ENCODE measurements at places on chromosomes 13 and 19.

- DNase-seq = peak; percentile 28
Observed at GRCh38 chr13:42548731-42549551, 25.0 kb upstream of the TNFSF11 start.

DNA sequence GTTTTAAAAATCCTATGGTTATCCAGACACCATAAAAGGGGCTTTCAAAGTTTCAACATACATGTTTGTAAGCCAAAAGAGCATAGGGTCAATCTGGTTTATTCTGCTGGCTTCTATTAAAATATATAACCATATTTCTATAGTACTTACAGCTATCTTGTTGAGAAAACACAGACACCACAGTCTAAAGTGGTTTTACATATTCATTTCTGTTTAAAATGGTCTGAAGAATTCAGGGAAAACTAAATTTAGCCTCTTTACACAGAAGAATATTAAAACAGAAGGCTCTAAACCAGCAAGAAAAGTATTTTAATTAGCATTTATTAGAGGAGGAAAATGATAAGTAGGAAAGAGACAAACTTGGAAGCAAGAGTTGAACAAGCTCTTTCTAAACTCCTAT, 203.9 kb downstream of the LHFPL6 start:
- no peak for DNase-seq

- no peak for DNase-seq
Observed at GRCh38 chr13:28684257-28684656, 25.3 kb downstream of the POMP start.

GRCh38 chr13:110636701-110637201, 21.4 kb downstream of the NAXD start:
- no peak for DNase-seq

- no peak for DNase-seq
Observed at GRCh38 chr13:23571431-23571830, 1.2 kb downstream of the TNFRSF19 start.

DNA sequence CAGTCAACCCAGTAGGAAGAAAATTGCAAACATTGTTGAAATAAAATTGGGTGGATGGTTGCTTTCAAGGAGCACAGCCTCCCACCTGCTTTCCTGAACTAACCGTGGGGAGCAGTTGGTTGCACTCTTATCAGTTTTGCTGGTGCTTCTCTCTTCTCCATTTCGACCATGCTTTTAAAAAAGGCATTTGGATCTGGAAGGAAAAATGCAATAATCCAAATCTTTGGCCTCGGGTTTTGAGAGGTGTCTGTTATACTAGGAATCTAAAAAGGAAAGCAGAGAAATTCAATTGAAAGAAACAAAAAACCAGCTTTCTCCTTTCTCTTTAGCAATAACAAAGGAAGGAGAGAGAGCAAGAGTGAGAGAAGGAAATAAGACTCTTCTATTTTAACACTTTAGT, 113.6 kb upstream of the ARGLU1 start:
- no peak for DNase-seq

DNA sequence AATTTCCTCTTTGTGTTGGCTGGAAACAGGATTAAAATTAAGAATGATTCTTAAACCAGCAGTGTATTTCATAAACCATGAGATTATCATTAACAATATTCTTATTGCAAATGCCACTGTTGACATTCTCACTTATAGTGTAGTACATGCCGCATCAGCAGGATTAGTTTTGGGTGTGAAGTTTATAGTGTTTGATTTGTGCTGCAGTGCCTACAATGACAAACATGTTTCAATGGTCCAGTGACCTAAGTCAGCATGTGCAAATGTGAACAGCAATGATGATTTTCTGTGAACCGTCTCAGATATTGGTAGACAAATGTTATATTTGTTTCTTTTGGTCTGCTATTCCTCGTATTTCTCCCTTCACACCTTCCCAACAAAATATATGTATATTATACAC, 49.8 kb upstream of the TDRD3 start:
- DNase-seq = no peak

GRCh38 chr19:7124782-7125181, 55.3 kb downstream of the ZNF557 start:
- DNase-seq = no peak

- no peak for DNase-seq
Observed at GRCh38 chr19:38812009-38812840, 520 bp downstream of the LGALS4 start.

GRCh38 chr19:18875726-18876125, 20.2 kb downstream of the CERS1 start:
- no peak for DNase-seq

GRCh38 chr13:43776501-43777079, 10.2 kb downstream of the ENOX1 start:
- no peak for DNase-seq

DNA sequence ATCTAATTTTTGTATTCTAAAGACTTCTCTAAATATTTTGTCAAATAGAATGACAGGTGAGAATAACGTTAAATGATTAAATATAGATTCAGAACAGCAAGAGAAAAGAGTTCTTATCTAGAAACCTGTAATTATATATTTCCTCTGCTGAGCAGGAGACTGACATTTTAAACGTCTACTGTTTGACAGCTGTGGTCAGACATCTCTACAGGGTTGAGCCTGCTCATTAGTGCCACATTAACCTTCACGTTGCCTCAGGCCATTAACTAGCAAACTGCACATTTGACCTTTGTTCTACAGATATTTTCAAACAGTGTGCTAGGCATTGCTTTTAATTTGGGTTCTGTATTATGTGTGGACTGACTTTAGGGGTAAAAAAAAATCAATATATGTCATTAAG, 347.5 kb downstream of the GPC5 start:
- DNase-seq = no peak

DNA sequence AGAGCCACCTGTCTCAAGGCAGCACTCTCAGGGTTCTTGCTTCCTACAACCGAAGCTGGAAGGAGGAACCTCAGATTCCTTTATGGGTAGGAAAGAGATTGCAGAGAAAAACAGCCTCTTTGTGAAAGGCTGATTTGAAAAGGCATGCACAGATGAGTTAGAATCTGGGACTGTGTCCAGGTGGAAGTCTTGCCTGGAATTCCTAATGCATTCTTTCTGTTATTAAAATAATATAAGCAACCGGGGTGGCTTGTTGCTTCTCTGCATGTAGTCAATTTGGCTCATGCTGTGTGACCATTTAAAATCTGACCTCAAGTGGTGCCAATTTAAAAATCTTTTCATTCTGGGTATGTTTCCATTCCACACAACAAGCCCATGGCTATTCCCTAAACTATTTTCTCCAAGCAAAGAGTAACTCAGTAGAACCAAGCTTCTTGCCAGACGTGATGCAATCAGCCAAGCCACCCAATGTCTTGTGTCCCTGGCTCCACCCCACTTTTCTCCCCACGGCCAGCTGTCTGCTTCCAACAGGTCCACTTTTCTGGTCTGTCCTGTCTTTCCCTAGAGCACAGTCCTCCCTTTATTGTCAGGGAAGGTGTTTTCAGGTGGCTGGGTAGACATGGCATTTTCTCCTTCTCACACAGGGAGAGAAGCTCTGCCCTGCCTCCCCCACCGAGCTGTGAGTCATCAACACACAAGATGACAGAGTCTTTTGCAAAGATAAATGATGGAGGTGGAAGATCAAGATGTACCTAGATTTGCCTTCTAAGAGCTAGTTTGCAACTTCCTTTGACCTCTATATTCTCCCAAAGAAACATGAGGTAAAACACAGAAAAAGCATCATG, 394.3 kb downstream of the FOXO1 start:
- DNase-seq = no peak

DNA sequence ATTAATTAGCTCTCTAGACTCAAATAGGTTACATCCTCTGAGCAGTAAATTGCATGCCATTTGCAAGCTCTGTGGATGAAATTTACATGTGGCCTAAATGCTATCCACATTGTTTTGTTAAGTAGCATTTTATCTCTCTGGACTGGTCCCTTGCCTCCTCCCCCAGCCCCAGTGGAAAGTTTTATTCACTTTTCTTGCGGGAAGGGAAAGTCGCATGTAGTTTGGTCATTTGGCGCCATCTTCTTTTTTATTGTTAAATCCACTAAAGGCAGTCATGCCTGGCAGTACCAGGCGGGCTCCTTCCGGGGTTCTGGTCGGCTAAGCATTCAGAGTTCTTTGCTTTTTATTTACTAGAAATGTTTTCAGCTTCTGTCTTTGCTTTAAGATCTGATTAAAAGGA, 188.7 kb downstream of the TM9SF2 start:
- DNase-seq = peak; percentile 51

GRCh38 chr19:11814700-11815035, 595 bp downstream of the ZNF440 start:
- DNase-seq = peak; percentile 24

DNA sequence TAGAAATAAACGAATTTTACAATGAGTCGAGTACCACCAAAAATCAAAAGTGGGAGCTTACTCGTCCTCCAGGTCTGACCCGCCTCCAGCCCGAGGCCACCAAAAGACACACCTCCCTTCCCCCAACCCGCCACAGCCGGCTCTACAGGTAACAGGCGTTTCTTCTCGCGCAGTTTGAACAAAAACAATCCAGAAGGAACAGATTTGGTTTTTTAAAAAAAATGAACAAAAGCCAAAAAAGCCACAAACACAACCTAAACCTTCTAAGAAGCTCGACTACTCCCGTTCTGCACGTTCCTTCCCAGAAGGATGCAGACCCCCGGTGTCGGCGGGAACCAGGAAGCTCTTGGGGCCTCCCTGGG, 671 bp downstream of the ZDHHC20 start:
- peak; percentile 65 for DNase-seq

DNA sequence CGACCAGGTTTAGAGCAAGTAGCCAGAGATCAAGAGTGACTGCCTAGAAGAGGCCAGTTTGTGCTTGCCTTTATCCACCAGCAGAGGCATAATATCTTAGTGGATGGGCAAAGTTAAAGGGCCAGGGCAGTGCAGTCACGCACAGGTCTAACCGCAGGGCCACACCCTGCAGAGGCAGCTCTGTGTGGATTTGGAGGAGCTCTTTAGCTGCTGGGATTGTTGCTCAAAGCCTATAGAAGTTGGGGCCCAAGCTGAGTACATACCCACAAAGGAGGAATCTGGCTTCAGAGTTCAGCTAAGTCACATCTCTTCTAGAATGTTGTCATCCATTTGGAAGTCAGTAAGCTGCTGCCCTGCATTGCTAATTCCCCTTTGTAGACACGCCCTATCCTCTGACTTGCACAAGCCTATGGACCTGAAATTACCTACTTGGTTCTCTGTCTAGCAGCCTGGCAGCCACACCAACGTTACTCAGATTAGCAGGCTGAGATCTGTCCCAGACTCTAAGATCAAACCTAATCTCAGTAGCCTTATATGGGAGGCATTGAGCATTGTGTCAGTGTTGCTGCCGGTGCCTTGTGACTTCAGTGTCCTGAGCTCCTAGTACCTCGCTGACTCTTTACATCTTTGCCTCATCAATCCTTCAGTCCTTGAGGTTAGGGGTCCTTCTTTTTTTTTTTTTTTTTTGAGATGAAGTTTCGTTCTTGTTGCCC, 102.9 kb upstream of the STARD13 start:
- DNase-seq = no peak

Data from left kidney (tissue), 8 donors.